Activated gamma-delta T cell treated with anti-CD3 and anti-CD28 coated beads, Interleukin-2, amount 50 U/mL, for 16 hours (primary cell): ENCODE measurements at places on chromosomes 1 and 21.

- no peak for DNase-seq
Observed at GRCh38 chr1:30904191-30904961, 4.2 kb downstream of the SDC3 start.

DNA sequence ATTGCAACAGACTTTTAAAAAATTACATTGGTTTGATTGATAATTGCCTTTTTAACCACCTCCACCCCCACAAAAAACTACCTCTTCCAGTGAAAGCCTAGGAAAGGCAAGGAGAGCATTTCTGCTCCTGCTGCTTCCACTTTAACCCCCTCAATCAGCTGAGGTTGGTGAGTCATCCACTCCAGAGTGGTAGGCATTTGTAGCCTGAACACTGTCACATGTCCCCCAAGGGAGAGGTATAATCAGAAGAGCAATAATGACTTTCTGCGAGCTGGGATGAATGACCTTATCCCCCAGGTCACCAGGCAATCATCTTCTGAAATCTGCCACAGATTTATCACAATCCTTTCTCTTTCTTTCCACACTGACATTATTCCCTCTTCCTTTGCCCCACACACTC is 126.6 kb upstream of the CAMK1G start:
- no peak for DNase-seq

GRCh38 chr21:39461419-39461818 is 9.6 kb downstream of the SH3BGR start:
- no peak for DNase-seq

DNA sequence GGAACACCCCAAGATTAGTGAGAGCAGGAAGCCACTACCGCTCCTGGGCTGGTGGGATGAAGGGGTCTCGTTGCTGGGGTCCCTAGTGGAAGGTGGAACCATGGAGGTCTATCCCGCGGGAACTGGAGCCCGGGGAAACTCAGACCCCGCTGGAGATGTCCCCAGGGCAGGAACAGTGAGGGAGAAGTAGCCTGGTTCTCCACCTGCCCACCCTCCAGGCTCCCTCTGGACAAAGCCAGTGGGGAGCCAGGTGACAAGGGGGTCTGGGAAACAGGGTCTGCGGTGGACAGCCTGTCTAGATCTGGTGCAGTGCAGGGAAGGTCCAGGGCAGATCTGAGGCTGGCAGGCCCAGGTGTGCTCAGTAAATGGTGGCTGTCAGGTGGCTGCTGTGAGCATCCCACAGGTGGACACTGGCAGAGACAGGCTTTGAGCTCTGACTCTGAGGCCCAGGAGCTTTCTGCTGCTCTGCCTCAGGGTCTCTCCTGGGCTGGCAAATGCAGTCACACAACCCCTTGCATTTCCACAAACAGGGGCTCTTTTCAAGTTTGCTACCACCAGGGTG is 88.0 kb upstream of the TLR5 start:
- no peak for DNase-seq

DNA sequence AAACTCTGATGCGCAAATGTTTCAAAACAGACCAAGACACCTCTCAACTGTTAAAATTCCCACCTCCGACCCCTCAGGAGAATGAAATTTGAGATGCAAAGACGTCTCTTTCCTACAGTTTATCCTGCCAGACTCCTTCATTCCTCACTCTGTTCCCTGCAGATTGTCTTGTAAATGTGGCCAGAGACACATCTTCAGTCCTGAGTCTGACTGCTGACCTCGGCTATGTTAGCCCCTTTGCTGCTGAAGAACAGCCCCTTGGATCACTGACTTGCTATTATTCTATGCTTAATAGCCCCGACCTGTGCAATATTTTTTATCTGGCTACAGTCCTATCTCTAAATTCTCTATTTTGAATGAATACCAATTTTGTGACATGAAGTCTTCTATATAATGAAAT is 16.6 kb upstream of the ESRRG start:
- DNase-seq: no peak

DNA sequence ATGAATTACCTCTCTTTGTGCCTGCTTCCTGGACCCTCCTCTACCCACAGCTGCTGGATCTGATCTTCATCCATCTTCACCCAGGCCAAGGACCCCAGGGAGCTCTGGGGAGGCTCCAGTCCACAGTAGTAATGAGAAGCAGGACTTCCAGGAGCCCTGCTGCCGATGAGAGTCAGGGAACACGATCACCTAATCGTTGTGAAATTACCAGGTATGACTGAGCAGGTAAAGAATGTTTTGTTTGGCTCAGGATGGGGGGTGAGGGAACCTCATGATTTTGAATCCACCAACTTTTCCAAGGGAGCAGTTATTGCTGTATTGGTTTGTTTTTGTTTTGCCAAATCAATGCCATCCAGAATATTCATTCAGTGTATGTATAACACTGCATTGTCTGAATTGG is 454.0 kb downstream of the PLPP3 start:
- DNase-seq: no peak

GRCh38 chr1:10541286-10541685 is 66.5 kb downstream of the PEX14 start:
- DNase-seq: no peak

DNA sequence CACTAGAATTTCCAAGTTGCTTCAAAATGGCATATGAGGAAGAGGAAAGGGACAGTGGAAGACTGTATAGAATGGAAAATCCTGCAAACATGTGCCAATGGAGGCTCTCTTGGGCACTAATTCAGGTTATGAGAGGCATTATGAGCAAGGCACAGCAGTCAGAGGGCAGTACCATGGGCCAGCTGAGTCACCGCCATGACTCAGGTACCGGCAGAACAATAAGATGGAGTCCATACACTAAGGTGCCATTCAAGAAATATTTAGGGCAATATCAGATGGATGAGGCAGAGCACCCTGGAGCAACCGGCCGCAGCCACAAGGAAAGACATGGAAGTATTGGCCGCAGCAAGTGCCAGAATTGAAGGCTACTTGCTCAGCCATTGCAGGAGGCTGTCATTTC is 25.6 kb upstream of the VAV3 start:
- DNase-seq: no peak

DNA sequence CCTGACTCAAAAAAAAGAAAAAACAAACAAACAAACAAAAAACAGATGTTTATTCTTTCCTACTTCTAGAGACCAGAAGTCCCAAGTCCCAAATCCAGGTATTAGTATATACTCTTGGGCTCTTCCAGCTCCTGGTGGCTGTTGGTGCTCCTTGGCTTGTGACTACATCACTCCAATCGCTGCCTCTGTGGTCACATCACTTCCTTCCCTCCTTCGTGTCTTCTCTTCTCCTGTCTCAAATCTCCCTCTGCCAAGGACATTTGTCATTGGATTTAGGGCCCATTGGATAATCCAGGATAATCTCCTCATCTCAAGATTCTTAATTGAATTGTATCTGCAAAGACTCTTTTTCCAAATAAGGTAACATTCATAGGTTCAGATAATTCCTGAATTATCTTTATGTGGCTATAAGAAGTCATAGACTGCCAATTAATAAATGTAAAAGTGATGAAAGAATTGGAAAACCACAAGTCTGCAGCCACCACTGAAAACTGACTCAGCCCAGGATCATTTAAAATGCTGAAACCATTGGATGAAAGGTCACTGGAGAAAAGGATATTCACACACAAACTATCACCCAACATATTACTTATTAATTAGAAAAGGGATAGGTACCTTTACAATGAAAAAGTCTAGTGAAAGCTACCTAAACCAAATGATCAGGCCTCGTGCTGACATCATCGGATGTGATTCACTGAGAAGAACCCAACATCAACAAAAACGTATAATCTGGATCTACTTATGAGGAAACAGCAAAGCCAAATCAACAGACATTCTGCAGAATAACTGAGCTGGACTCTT is 67.1 kb downstream of the ZNF281 start:
- no peak for DNase-seq

DNA sequence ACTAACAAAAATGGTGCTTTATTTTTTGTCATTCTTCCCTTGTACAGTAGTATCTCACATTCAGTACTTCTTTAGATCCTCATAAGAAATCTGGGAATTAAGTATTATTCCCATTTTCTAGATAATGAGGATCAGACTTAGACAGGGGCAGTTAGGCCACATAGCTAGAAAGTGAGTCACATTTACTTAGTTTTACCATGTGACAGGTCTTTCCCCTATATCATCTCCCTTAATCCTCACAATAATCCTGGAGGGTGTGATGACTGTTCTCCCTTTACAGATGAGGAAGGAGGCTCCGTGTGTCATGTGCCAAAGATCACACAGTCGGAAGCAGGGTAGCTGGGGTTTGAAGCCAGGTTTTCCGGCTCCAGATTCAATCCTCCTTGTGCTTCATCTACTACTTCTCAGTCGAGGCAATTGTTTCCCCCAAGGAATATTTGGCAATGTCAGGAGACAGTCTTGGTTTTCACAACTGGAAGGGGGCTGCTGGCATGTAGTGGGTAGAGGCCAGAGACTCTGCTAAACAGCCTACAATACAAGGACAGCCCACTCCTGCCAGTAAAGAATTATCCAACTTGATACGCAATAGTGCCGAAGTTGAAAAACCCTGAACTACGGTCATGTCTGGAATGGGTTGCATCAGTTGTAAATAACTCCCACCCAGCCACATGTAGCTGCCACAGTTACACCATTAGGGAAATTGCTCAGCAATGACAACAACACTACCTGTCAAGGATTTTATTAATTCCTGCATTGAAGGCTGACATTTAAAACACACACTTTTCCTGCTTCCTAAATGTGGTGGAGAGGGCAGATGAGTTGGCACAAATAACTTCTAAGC is 54.5 kb downstream of the C8B start:
- DNase-seq: no peak

DNA sequence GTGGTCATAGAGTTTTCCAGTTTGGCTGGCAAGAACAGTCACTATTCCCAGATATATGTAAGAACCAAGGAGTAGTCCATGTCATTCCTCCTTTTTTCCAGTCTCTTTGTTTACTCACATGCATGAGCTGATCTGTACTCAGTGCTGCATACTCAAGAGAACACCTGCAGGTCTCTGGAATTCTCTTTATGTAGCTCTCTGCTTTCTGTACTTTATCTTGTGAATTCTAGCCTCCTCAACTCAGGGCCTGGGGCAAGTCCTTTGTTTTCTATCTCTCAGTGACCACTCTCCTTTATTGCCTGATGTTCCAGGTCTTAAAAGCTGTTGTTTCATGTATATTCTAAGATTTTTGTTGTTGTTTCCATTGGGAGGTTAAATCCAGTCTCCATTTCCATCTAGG is 478.9 kb downstream of the DPYD start:
- DNase-seq: no peak

DNA sequence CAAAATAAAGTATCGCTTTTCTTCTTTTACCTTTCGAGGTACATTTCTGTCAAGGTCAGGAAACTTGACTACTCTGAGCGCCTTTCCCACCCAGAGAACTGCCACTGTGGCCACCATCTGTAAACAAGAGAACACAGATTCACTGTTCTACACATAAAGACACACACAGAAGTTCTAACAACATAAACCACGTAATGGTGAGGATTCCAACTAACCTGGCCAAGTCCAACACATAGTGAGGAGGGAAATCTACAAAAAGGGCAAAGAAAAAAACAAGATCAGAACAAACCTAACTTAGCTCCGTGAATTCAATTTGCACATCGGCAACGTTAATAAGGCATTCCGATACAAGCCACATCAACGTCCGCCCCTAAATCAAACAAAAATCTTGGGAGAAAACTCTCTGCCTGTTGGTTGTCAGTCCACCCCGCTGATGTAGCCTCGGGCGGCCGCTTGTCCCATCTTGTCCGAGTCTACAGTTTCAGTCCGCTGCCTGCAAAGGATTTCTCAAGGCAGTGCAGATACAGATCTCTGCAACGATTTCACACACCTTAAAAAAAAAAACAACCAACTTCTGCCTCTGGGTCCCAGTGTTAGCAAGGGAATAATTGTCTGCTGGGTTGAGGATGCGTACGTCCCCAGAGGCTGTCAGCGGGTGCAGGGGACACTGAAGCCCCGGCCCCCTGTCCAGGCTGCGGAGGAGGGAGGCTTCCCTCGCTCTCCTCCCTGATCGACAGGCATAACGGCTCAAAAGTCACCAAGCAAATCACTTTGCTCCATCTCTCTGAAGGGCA is 1.0 kb downstream of the SLC35D1 start:
- DNase-seq: peak; percentile 14

DNA sequence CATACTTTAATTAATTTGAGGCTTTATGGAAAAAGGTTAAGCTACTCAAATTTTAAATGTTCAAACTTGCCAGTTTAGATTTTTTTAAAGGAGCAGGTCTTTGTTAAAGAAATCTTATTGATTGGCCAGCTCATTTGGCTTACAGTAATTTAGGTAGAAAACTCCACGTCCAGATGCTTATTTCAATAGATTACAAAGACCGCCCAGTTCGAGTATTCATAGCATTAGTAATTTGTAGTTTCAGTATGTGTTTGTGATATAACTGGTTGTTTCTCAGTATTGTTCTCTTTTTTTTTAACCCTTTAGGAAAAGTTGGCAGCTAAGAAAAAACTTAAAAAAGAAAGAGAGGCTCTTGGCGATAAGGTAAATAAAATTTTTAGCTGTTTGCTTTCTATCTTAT is 1.6 kb downstream of the RPF1 start:
- DNase-seq: no peak

GRCh38 chr1:88509379-88509778 is 174.7 kb upstream of the PKN2 start:
- DNase-seq: no peak

DNA sequence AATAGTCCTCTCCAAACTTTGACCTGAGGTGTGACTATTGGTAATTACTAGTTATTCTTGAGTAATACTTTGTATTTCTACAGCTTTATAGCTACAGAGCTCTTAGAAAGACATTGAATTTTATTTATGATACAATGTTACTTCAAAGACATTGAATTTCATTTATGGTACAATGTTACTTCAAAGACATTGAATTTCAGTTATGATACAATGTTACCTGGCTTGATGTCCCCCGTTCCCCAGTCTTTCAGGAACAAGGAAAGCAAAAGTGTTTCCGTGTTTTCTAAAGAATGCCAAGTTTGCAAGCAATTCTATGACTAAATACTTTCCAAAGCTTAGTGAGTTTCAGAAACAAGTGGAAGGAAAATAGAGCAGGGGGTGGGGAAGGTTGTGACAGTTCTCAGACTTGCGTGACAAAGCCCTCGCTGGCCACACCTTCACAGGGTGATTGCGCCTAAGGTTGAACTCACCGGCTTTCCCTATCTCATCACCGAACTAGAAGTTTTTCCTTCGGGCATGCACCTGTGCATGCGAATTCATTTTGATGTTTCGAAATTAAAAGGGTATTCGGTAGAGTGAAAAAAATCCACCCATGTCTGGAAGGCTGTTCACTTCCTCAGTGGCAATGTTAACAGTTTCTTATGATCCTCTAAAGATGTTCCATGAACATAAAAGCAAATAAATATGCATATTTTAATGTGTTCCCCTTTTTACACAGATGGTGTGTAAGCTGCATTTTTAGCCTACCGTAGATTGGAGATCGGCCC is 909 bp upstream of the PAXBP1 start:
- peak; percentile 30 for DNase-seq

DNA sequence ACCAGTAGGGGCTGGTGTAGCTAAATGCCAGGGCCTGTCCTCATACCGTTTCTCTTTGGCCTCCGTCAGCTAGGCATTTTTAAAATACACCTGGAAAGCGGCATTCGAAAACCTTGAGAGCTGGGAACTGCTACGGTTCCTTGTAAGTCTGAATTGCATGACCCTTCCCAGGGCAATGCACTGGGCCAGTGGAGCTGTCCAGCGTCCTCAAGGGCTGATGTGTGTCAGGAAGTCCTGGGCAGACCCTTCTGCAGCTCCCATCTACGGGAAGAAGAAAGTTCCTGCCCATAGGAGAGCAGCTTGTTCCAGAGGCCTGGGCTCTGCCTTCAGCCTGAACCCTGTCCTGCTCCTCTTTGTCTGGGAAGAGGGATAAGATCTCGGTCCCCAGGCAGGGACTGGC is 34.1 kb downstream of the UBASH3A start:
- no peak for DNase-seq

- no peak for DNase-seq
Observed at GRCh38 chr1:3001471-3002348, 19.6 kb upstream of the ACTRT2 start.
